ENCODE measurements at places on chromosomes 13 and 19.

GRCh38 chr13:107185889-107186288, 618.0 kb upstream of the ARGLU1 start:
- no peak for DNase-seq

DNA sequence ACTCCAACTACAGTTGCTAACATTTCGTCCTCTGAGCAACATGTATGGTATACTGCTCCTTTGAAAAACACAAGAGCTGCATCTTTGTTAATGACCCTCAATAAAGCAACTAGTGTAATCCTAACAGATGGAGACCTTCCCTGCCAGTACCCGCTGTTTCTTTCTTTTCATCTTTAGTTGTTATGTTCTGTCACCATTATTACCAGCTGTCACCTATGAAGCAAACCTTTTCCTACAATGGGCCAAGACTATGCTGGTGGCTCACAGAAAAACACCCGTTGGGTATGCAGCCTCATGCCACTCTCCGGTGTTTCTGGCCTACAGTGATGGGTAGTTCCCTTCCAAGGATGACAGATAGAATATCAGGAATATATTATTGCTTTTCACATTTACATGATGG, 29.7 kb upstream of the CYSLTR2 start:
- DNase-seq: no peak

- DNase-seq: no peak
Observed at GRCh38 chr19:48739404-48740163, 826 bp downstream of the RASIP1 start.

- no peak for DNase-seq
Observed at GRCh38 chr13:101959016-101959415, 442.8 kb downstream of the FGF14 start.

- DNase-seq: no peak
Observed at GRCh38 chr13:66087269-66087710, 1142.8 kb downstream of the PCDH9 start.

DNA sequence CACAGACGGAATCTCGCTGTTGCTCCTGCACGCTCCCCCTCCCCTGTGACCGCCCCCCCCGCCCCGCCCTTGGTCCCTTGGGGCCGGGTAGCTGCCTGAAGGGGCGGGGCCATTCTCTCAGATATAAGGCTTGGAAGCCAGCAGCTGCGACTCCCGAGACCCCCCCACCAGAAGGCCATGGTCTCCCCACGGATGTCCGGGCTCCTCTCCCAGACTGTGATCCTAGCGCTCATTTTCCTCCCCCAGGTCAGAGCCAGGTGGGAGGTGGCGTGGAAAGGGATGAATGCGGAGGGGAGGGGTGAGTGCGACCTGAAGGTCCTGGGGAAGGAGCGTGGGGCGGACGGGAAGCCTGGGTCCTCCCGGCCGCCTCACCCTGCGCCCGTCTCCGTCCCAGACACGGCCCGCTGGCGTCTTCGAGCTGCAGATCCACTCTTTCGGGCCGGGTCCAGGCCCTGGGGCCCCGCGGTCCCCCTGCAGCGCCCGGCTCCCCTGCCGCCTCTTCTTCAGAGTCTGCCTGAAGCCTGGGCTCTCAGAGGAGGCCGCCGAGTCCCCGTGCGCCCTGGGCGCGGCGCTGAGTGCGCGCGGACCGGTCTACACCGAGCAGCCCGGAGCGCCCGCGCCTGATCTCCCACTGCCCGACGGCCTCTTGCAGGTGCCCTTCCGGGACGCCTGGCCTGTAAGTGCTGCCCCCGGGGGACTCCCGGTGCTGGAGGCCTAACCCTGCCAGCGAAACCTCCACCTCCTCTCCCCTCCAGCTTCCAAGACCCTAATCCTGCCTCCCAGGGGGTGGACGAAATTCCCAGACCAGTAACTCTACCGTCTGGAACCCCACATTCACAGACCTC, at the start of gene DLL3:
DLL3 (plus strand) TSS at position 150 of the 845 bp plus-strand sequence; CDS start at position 178, 28 bp downstream.
- DNase-seq: no peak

DNA sequence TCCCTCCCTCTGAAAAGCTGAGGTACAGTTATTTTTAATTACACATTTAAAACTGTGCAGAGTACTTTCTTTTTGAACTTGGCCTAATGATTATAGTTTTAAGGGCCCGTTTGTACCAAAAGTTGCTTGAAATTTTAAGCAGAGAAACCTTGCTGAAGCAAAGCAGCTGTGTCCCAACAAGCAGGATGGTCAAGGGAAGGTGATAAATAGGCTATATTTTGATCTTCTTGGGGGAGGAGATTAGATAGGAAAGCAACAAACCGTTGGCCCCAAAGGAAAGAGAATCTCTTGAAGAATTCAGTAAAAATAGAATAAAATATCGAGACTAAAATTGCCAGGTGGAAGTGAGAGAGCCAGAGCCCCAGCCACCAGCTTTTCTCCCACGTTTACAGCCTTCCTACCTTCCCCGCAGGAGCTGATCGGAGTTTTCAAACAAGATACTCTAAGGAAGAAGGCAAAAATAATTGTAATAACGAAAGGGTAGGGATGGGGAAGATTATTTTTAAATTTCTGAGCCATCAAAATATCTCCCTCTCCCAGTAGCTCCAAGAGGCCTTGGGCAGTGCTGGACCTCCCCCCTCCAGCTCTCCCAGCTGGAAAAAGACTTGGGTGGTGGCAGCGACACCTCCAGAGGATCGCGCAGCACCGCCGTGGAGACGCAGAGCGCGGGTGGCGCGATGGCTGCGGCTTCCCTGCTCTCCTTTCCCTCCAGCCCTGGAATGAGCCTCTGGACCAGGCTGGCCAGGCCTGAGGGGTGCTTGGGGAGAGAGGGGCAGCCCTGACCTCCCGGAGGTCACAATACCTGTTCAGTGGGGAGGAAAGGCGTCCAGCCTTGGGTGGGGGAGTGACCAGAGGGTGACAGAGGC, 5.8 kb downstream of the ZIC2 start:
- DNase-seq: no peak

- DNase-seq: peak; percentile 39
Observed at GRCh38 chr19:2627319-2627829, 75.1 kb downstream of the GNG7 start.

DNA sequence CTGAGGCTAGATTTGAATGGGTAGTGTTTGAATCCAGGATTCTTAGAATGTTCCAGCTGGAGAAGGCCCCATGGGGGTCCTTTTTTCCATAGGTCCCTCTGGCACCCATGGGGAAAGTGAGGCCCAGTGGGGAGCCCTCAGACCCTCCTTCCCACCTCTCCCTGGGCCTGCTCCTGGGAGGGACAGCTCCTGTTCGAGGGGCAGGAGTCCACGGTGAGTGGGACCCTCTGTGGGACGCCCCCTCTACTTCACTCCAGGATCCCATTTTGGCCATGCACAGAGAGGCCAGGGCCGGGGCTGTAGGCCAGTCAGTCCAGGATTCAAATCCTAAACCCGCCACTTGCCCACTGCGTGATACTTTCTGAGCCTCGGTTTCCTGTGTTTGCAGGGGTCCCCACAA, 7.6 kb downstream of the MEF2B start:
- no peak for DNase-seq

DNA sequence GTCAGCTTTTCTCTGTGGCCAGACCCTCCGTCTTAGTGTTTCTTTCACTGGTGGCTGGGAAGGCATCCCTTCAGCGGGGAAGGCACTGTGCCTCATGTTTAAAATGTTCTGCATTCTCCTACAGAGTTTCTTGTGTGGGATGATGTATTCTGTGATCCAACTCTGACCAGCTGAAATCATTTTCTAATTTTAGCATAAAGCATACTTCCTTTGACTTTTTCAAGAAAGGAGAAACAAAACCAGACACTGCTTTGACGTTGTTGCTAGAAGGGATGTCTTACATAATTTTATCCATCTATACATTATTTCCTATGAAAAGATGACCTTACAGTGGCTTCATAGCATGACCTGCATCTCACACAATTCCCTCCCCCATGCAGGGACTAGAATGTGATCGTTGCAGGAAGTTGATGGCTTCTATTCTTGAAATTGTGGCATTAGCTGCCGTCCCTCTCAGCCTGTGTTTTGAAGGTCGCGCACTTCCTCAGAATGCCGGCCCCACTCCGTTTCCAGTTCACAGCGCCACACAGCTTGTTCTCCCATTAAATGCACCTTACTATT, 38.6 kb upstream of the TEX29 start:
- DNase-seq: no peak

GRCh38 chr19:28633319-28634018, 579.5 kb downstream of the UQCRFS1 start:
- DNase-seq: no peak

- no peak for DNase-seq
Observed at GRCh38 chr13:41955605-41956004, 5.3 kb downstream of the VWA8 start.

DNA sequence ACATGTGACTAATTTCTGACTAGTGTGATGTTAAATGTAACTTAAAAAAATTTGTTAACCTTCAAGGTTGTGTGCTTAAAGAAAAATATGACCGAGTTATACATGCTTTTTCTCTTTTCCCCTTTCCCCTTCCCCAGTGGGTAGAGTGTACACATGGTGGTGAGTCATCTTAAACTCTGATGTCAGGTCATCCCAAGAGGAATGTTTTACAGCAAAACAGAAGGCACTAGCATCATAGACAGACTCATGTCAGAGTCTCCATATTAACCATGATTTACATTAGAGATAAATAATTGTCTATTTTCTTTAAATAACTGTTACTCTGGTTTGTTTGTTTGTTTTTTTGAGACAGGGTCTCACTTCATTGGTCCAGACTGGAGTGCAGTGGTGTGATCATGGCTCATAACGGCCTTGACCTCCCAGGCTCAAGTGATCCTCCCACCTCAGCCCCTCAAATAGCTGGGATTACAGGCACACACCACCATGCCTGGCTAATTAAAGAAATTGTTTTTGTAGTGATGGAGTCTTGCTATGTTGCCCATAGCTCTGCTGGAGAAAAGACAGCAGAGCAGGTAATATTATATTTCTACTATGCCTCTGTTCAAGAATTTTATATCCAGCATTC, 160.4 kb upstream of the PCDH9 start:
- DNase-seq: no peak

- no peak for DNase-seq
Observed at GRCh38 chr19:13302526-13303270, 152.5 kb downstream of the IER2 start.

GRCh38 chr13:27415116-27415515, 9.3 kb upstream of the GTF3A start:
- DNase-seq: no peak
